Activated naive CD4-positive, alpha-beta T cell treated with anti-CD3 and anti-CD28 coated beads, Interleukin-2, amount 50 U/mL, for 72 hours (primary cell): ENCODE measurements at places on chromosomes 16 and 17.

DNA sequence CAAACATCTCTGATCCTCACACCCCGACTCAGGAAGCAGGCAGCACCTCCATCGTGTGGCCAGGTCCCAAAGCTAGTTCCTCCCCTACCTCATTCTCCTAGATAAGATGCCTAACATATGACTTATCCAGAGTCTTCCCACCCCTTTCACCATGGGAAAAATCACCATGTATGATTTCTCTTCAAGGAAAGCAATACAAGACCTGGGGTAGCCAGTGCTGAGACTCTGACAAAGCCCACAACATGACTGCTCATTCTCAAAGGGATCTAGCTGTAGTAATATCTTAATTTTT, 45.1 kb downstream of the CMTM4 start:
- DNase-seq, result no peak

DNA sequence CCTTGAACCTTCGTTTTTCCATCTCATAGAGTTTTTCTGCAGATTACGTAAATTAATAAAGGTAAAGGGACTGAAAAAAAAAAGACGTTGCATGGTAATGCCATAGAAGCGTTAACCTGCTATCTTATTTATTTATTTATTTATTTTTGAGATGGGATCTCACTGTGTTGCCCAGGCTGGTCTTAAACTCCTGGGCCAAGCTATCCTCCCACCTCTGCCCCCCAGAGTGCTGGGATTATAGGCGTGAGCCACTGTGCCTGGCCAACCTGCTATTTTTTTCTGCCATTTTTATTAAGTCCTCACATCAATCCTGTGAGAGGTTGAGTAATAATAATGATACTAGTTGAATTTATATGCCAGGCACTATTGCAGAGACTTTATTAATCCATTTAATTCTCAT, 7.9 kb downstream of the MSI2 start:
- DNase-seq, result no peak

DNA sequence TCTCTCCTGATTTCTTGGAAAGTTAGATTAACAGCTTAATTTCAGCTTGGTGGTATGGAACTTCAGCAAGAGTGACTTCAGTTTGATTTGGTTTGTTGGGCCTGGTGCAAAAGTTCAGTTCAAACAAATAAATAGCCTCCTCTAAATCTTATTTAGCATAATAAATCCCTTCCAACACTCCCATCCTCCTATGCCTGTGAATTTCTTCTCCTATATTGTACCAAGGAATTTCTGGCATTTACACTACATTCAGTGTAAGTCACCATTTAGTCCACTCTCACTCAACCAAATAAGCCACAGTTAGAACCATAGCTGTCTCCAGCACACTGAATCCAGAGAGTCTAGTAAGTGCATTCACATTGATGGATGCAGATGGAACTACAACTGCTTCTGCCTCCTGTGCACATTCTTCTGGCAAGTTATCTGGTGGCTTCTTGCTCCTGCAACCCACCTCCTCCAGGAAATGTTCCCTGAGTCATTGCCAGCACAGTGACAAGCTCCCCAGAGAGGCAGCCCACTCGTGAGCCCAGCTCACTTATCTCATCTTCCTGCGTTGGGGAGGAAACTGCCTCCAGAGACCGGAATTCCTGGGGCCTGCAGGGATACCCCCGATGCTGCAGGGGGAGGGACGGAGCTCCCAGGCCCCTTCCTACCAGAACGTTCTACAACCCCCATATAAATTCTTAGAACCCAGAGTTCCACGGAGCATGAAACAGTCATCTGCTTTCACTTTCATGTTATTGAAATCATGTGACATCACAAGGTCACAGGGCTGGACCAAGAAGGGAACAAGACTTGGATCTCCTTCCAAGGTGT, 318.3 kb downstream of the PHKB start:
- DNase-seq, result peak; percentile 10

DNA sequence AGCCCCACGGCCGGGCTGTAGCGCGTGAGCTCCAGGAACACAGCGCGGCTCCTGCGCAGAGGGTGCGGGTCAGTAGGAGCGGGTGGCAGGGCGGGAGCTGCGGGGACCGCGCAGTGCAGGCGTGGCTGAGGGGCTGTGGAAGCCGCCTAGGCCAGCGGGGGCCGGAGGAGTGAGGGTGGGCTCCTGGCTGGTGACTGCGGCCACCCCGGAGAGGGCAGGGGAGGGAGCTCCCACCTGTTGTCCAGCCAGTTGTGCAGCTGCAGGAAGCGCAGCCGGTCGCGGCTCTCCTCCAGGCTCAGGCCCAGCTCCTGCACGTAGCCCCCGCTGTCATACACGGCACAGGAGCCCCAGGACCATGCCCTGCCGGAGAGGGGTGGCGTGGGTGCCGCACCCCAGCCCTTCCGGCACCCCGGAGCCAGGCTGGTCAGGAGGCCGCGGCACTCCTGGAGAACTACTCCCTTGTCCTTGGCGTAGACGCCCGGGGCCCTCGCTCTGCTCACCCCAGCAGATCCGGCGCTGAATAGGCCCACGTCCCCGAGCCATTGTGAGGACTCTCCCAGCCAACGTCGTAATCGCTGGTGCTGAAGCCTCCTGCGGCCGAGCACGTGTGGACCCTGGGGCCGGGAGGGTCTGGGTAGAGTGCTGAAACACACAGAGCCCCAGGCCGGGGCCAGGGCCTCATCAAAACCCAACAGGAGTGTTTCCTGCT, 43.9 kb downstream of the TSC2 start:
- DNase-seq, result no peak

GRCh38 chr16:69565671-69566239, at the start of gene NFAT5:
Gene NFAT5 (plus strand): TSS chr16:69565966. CDS start chr16:69566302, 336 bp downstream.
- peak; percentile 90 for DNase-seq

DNA sequence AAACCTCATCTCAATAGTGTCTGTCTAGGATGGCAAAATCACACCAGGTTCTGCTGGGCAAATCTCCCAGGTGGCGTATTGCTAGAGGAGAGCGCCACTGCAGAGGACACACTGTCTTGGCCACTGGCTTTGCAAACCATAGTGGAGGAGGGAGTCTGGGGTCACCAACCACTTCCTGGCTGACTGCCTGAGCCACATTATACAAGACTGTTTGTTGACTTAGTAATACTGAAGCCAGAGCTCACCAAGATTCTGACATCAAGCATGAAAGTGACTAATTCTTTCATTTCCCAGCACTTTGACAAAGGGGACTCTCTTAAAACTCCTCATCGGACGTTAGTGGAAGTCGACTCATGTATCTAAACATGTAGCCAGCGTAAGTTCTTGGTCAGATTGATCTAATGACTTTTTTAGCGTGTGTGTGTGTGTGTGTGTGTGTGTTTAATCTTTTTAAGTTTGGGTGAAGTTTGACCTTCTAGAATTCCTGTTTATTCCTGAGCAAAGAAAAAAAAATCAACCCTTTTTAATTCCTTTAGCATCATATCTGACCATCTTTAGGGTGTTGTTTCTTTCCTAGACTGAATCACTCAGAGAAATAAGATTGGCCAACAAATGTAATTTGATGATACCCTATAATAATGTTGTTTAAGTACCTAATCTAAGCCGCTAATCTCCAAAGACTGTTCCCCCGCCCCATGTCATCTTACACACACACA, 13.7 kb downstream of the PITPNC1 start:
- DNase-seq, result peak; percentile 83

- DNase-seq, result no peak
Observed at GRCh38 chr17:82439829-82440365, 10.7 kb downstream of the CYBC1 start.

- no peak for DNase-seq
Observed at GRCh38 chr16:55811811-55812210, 21.1 kb downstream of the CES1 start.

DNA sequence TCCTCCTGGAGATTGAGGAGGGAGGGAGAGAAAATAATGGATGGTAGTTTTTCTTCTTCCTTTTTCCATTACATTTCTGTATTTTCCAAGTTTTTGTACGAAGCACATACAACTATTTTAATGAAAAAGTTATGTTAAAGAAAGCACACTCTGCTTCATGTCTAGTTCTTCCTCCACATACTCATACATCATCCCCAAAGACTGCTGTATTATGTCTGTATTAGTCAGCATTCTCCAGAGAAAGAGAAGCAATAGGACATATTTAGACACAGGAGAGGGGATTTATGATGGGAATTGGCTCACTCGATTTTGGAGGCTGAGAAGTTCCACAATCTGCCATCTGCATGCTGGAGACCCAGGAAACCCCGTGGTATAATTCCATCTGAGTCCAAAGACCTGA, 10.1 kb upstream of the ACSM2A start:
- DNase-seq, result no peak

- DNase-seq, result no peak
Observed at GRCh38 chr17:21458054-21458453, 81.9 kb downstream of the KCNJ12 start.

DNA sequence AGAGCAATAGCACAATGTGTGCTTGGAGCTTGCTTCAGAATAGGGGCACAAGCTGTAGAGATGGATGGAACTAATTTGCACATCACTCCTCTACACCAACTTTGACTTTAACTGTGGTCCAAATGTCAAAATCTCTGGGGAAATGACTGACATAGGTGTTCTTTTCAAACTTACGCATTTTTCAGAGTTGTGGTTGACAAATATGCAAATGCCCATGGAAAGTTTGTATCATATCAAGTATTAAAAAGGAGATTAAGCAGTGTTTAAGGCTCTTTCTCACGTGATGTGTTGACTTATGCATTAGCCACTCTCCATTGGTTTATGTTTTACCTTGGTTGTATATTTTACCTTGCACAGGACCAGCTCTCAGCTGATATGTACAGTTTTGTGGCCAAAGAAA, 77.1 kb downstream of the ELAC2 start:
- no peak for DNase-seq

DNA sequence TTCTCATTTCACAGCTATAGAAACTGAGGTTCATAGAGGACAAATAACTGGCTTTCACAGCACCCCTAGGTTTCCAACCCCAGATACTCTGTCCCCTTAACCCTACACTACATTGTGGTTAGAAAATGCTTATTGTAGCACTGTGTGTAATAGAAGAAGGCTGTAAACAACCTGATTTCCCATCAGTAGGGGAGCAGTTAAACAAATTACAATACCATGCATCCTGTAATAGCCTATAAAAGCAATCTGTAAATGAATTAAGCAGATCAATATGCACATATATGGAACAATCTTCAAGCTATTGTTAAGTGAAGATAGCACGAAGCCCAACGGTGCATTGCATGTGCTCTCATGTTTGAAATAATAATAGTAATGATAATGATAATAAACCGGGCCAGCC, 39.2 kb upstream of the XPO6 start:
- DNase-seq, result no peak

GRCh38 chr16:4293822-4294457, 21.1 kb upstream of the TFAP4 start:
- DNase-seq, result no peak

DNA sequence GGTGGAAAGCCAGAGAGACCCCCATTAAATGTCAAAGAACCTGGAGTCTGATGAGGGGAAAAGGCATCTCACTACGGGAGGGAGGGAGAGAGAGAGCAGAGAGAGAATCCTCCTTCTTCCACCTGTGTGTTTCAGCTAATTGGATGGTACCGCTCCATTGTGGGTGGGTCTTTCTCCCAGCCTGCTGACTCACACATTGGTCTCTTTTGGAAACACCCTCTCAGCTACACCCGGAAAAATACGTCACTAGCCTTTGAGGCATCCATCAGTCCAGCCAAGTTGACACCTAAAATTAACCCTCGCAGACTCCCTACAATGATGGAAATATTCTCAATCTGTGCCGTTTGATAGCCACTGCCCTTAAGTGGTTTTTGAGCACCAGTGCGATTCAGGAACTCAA, 100.4 kb downstream of the ELAC2 start:
- DNase-seq, result no peak

- no peak for DNase-seq
Observed at GRCh38 chr17:81648013-81648706, 8.2 kb downstream of the PDE6G start.

- DNase-seq, result no peak
Observed at GRCh38 chr16:56260378-56261160, 69.3 kb downstream of the GNAO1 start.

- no peak for DNase-seq
Observed at GRCh38 chr17:9902120-9902519, 3.0 kb downstream of the RCVRN start.

DNA sequence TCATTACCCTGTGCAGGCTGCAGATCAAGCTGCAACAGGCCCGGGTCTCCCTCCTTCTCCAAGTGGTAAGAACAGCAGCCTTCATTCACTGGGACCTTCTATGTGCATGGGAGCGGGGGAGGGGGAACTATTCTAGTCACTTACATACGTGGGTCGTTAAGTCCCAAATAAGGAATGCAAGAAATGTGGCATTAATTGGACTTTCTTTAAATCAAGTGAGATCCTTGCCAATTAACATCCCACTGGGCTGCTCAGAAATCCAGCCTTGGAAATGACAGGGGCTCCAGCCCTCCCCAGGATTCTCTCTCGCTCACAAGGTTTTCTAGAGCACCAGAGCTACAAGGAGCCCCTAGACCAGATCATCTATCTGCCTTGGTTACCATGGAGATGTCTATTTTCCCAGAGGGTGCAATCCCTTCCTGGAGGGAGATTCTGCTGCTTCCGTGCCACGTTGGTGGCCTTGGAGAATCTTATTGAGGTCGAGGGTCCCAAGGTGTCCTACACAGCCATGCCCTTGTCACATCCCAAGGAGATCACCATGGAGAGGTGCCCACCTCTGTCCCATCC, 5.2 kb upstream of the EIF1 start:
- no peak for DNase-seq

GRCh38 chr17:64459284-64459747, 10.4 kb downstream of the MILR1 start:
- no peak for DNase-seq

DNA sequence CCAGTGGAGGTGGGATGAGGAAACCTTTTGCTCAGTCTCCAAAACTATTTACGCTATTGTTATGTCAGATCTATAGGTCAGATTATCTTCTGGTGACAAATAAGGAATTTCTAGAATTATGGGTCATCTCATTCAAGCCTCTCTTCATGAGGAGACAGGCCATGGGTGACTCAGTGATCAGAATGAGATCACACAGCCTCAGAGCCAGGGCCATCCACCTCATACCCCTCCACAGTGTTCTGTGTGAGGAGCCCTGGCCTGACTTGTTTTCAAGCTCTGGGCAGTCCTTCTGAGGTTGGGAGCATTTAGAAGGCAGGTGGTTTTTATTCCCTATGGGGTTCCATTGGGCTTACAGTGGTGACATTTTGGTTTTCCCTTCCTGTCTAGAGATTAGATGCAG, 26.5 kb downstream of the YPEL2 start:
- DNase-seq, result no peak

DNA sequence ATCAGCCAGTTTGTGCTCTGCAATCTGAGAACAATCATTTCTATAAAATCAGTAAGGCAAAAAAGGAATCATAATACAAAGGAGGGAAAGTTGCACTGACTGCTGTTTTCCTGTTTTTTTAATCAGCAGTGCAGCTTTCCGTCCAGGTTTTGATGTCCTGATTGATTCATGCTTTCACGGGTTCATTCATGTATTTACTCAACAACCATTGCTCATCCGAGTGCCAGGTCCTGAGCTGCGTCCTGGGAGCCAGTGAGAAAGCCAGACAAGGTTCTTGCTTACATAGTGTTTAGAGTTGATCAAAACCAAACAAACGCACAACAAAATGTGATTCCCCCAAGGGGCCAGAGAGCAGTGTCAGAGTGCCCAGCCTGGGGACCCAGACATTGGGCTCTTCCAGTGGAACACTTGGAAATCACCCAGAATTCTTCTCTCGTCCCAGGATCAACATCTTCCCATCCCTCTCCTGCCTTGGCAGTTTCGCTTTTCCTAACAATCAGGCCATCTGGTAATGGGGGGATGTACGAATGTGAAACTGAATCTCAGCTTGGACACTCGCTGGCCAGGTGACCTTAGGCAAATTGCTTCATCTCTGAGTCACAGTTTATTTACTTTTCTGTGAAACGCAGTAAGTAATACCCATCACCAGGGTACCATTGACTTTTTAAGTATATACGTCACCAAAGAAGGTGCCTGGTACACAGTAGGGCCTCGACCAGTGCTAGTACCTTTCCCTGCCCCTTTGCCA, 13.3 kb upstream of the C1QL1 start:
- no peak for DNase-seq
